Activated CD8-positive, alpha-beta memory T cell treated with anti-CD3 and anti-CD28 coated beads for 1 hour (primary cell): ENCODE measurements at places on chromosomes 13 and 19.

DNA sequence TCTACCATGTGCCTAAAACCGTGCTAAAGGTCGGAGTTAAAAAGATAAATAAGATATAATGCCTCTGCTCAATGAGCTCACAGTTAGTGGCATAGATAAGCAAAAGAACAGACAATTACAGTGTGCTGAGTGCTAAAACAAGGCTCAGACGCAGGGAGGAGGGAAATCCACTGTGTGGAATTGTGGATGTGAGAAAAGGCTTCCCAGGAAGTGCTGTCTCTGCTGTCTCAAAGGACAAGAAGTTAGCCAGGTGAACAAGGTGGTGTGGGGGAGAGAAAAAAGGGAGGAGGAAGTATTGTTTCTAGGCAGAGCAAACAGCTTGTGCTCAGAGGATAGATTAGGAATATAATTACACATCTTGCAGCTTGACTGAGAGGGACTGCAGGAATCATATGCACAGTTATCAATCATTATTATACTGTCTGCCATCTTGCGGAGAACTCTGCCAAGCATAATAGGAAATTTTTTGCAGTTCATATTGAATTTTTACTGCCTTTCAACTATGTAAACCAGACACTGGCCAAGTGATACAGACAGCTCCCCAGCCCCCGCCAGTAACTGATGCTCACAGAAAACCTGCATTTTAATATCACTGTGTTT lies 9.3 kb downstream of the C13orf42 start:
- no peak for DNase-seq

DNA sequence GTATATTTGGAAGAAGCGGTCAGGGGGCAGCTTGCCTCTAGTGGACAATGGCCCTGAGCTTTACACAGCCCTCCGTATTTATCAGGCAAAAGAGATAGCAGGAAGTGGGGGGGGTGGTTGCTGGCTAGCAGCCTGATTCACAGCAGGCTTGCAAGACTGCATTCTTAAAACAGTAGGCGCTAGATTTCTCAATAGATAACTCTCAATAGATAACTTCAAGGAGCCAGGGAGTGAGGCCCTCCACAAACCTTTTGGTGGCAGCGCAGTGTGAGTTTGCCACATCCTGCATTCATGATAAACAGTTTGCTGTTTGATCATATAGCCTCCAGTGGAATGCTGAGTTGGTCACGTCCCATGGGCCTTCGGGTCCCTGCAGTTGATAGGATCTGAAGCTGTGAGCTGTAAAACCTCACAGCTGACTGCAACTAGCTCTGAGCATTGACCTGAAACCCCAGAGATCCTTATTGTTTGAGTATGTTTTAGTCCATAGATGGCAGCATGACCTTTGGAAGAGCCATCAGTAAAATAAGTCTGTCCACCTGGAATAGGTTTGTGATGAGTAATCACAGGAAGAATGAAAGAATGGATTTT lies 12.2 kb downstream of the FPR3 start:
- no peak for DNase-seq

GRCh38 chr13:79628463-79628862 lies 147.5 kb downstream of the NDFIP2 start:
- DNase-seq: no peak

DNA sequence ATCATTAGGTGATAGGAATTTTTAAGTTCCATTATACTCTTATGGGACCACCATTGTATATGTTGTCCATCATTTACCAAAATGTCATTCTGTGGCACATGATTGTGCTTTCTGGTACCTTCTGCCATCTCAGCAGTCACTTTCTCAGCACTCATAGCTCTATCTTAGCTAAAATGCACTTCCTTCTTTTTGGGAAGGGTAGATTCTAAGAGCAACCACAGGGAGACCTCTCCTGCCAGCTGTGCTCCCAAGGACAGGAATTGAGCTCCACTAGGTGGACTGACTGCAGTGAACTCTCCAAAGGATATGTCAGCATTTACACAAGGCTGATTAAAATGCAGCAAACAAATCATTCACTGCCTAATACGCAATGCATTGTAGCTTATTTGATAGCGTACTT lies 91.8 kb upstream of the OBI1 start:
- no peak for DNase-seq

GRCh38 chr19:35796645-35797542 lies 15.8 kb downstream of the PRODH2 start:
- no peak for DNase-seq

DNA sequence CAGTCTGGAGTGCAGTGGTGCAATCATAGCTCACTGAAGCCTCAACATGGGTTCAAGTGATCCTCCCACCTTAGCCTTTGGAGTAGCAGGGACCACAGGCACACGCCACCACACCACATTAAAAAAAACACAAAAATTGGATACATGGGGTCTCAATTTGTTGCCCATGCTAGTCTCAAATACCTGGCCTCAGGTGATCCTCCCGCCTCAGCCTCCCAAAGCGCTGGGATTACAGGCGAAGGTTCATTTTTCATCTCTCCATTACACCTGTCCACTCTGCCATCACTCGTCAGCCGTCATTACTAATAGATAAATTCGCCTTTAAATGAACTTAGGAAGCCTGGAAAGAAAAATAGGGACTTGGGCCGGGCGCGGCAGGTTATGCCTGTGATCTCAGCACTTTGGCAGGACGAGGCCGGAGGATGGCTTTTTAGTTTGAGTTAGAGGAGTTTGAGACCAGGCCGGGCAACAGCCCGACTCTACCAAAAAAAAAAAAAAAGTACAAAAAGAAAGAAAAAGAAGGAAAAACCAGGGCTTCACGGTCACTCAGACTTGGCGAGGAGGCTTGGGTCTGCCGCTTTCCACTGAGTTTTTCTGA lies 685 bp upstream of the SUPT5H start:
- no peak for DNase-seq

- no peak for DNase-seq
These were observed 10.7 kb downstream of the SBNO2 start for GRCh38 chr19:1163283-1163933.

- no peak for DNase-seq
These were observed 1.2 kb downstream of the EPS15L1 start for GRCh38 chr19:16470541-16470910.
